ENCODE measurements at places on chromosomes 16 and 17.

- DNase-seq, result no peak
These were observed 67.2 kb downstream of the PARN start for GRCh38 chr16:14562691-14563491.

- DNase-seq, result no peak
These were observed 16.5 kb upstream of the NUDT16L1 start for GRCh38 chr16:4676831-4677230.

GRCh38 chr17:35713069-35713728 is 18.2 kb upstream of the RASL10B start:
- DNase-seq, result peak; percentile 93

DNA sequence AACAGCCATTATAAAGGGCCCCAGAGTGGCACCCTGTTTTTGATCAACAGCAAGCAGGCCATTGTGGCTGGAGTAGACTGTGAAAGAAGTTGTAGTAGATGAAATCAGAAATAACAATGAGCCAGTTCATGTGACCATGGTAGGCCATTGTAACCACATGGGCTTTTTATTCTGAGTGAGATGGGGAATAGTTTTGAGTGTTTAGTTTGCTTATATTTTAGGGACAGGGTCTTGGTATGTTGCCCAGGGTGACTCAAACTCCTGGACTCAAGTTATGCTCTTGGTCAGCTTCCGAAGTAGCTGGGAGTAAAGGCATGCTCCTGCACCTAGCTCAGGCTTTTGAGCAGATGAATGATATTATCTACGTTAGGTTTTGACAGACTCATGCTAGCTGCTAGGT is 12.0 kb downstream of the CBFB start:
- DNase-seq, result peak; percentile 71

DNA sequence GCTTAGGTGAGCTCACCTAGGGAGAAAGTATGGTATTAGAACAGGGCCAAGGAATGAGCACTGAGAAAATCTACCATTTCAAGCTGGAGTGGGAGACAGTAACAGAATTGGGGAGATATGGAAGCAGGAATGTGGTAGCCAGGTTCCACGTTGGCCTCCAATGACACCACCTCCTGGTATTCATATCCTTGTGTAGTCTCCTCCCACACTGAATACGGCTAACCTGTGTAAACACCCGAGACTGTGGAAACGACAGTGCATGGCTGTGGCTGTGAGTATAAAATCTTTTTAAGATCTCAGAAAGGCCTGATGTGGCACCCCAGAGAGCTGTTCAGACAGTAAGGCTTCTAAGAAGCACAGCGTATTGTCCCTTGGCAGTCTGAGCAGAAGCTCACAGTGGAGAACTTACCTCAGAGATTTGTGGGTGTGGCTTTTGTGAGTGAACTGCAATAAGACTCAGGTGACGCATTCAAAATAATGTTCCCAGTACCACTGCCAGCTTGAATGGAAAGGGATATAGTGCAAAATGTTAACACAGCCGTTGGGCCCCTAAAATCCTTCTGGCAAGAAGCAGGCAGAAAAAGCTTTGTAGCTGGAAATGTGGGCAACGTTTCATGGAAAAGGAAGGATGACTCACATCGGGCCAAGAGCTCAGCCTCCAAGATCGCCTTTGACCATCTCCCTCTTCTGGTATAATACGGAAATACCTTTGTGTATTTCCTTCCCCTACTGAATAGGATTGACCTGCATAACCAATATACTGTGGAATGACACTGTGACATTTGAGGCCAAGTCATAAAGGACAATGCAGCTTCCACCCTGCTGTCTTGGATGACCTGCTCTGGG is 14.4 kb downstream of the SDR42E1 start:
- peak; percentile 56 for DNase-seq

All from astrocyte of the spinal cord (primary cell).